ENCODE measurements at places on chromosomes 2 and 18. TPM values are rescaled to one million over a fixed set of nuclear protein-coding genes. Genes with fewer than 3 reads are reported as not detected.
A peak's percentile ranks its signal among the peaks of the same experiment; 100 is the strongest.

DNA sequence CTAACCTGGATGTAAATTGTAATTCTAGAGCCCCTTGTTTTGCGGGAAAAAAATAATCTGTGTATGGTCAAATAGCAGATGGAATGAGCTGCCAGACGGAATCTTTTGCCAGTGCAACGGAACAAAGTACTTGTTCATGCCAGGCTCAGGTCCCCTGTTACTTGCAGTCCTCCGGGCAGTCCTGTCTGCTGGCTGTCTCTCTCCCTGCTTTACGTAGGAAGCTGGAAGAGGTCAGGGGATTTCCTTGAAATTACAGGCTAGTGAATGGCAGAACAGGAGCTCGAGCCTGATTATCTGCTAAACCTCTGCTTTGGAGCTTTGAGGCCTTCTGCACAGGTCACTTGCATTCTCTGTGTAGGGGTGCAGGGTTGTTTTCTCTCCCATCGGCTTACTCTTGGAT is 54.8 kb downstream of the LRRFIP1 start:
- no peak for DNase-seq

DNA sequence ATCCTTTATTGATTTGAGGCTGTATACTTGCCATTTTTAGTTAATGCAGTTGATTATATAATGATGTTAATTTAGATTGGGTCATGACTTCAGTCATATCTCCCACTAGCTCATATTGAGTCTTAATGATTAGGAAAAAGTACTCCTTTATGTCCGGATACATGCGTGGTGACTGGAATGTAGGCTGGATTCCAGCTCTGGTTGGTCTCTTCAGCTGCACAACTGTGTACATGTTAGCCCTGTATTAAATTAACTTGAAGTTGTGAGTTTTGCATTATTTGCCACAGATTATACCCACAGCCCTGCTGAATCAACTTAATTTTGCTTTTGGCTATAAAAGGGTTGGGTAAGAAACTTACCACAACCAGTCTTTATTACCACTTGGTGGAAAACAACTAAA is 22.5 kb downstream of the MOB4 start:
- DNase-seq, result no peak

ZDBF2 gene
- 13.1 TPM for polyA plus RNA-seq

MYOM1 gene
- polyA plus RNA-seq, result 15.4 TPM

- DNase-seq, result no peak
Measured at GRCh38 chr18:46867367-46868143, 49.8 kb downstream of the PIAS2 start.

DNA sequence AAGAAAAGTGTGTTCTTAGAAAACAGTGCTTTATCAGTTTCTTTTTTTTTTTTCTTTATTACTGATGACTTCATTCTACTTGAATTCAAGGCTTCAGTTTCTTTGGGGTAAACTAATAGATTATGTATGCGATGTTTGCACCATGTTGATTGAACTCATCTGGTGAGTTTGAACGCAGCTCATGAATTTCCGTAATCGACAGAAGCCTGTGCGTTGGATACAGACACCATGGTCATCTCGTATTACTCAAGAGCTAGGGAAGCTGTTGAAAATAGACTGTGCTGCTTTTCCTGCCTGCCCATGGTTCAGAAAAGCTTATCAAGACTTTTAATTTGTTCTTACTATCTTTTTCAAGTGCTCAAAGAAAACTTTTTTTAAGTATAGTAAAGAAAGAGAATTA is 185.5 kb upstream of the NRP2 start:
- DNase-seq, result no peak

DNA sequence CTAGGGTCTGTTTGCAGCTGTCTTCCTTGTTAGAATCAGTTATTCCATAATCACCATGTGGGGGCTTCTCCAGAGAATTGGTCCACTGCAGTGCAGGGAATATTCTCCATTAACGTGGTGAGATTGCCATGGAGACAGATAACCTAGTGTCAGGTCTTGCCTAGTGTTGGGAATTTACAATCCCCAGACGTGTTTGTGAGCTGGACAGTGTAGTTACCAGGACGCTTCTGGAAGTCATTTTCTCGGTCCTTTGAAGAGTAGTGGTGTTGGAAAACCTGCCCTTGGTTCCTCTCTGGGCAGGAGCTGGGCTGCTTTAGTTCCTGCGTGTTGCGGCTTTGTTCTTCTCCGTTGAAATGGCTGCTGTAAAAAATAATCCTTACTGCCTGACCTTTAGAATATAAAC is 68.8 kb upstream of the LYPD6B start:
- DNase-seq, result peak; percentile 67

FARSB gene
- polyA plus RNA-seq, result 39.0 TPM

GRCh38 chr2:44939106-44940048 is 2.1 kb upstream of the SIX3 start:
- no peak for DNase-seq

DNA sequence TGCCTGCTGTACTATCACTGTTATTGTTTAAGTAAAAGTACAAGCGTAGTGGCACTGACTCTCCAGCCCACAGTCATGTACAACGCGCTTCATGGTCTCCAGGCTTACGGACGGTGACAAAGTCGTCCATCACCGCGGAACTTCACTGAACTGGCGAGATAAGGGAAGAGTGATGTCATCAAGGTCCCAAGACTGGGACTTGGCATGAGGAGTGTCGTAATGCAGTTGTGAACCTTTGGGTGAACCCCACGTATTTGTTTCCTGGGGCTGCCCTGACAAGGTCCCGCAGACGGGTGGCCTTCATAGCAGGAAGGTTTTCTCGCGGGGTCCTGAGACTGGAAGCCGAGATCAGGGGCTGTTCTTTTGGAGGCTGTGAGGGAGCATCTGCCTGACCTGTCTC is 17.3 kb downstream of the NFATC1 start:
- DNase-seq, result no peak

PIKFYVE gene
- polyA plus RNA-seq, result 20.5 TPM

DNA sequence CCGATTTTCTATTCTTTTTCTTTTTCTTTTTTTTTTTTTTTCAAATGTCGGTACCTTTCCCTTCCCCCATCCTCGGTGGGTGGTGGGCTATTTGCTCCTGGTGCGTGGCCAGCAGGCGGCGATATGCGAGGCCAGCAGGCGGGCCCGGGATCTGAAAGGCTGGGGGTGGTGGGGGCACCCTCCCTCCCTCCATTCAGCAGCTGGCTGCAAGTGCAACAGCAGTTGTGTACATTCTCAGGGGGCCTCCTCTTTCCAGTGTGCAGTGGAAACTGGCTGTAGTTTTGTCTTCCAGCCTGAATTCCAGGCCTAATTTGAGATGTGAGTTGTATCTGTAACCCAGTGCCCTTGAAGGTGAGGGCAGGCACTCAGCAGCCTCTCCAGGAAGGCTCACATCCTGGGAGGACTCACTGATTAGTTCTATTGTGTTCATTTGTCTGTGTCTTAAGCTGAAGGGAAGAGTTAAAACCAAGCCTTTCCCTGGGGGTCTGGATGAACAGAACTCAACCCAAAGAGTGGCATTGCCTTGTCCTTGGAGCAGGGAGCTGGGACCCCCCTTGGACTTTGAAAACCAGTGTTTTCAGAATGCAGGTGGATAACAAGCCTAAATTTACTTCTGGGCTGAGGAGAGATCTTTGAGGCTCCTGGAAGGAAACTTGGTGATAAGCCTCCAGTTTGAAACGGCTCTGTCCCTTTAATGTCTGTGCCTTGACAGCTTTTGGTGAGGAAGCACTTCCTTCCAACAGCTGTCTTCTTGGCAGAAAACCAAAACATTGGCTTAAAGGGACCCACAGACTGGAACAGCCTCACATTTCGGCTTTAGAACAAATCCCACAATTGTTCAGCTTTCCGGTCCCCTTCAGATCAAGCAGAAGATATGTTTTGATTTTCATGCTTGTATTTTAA is 3.3 kb downstream of the MYCN start:
- DNase-seq, result peak; percentile 82

GRCh38 chr2:16700551-16701259 is 35.1 kb upstream of the CYRIA start:
- DNase-seq, result no peak

Measured in spinal cord (tissue), 10 donors.